ENCODE measurements at places on chromosomes 7 and 10. TPM values are rescaled to one million over a fixed set of nuclear protein-coding genes. Genes with fewer than 3 reads are reported as not detected.

HERC4 gene
- polyA plus RNA-seq, result 59.1 TPM

KIAA1217 gene
- 2.2 TPM for polyA plus RNA-seq

GRCh38 chr10:4333459-4333894 lies 492.5 kb upstream of the AKR1E2 start:
- no peak for DNase-seq

GARIN1A gene
- 0.67 TPM for polyA plus RNA-seq

DNA sequence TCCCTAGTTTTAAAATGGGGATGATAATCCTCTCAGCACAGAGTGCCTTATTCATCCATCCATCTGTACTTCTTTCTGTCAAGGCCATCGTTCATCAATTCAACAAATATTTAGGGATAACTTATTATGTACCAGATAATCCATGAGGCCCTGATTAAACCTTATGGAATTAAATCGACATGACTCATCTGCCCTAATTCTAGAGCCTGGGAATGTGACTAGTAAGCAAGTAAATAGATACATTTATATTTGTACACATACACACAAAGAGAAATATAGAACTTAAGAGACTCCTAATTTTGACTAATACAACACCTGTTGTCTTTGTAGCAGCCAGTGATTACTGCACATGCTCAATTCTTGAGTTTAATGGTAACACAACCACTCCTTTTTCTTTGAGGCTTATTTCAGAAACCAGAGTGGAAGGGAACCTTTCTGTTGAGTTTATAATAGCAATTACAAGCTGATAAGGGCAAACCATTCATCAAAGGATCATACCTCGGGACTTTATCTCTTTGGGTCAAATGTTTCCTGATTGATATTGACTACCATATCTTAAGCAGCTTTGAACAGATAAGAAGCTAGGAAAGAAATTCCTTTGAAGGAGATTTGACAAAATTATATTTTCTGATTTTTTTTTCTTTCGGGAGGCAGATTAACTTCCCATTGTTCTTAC lies 122.7 kb downstream of the ARID5B start:
- no peak for DNase-seq

DNA sequence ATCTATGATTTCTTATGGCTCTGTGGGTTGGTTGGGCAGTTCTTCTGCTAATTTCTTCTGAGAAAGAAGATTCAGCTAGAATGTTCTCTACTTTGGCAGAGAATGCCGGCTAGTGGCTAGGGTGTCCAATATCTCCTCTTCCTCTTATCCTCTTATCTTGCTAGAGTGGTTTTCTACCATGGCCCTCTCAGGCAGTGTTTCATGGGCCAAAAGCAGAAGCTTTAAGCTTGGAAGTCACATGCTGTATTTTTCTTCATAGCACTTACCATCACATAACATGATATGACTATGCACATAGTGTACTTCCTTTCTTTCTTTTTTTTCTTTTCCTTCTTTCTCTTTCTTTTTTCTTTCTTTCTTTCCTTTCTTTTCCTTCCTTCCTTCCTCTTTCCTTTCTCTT lies 140.0 kb downstream of the ITGB8 start:
- no peak for DNase-seq

- peak; percentile 83 for DNase-seq
Measured at GRCh38 chr10:103145860-103146466, 47.1 kb downstream of the NT5C2 start.

DNA sequence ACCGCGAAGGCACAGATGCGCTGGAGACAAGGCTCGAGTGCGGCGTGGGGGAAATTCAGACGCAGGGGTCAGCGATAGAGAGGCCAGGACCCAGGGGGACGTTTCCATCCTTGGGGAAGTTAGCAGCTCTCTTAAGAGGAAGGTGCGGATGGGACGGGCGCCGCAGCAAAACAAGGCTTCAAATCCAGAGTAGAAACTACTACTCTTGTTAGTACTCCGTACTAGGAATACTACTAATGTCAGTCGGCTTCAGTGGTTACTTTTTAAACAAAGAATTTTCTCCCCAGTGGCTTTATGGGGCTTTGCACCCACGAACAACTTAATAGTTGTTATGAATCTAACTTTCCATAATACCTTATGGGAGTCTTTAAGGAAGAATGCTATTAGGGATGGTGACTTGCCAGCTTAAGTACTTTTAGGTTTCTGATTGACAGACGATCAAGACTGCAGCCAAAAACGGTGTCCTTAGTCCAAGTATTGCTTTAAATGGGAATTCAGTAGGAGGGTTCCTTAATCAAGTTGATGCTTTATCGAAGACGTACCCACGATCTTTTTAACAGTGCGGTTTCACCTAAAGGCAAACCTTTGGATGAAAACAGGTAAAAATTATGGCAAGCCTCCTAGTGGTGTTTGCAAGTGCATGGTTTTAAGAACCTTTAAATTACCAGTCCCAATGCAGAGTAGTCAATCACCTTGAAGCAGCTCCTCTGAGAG lies 812 bp upstream of the IDE start:
- DNase-seq, result no peak

CCNY gene
- polyA plus RNA-seq, result 39.0 TPM

DNA sequence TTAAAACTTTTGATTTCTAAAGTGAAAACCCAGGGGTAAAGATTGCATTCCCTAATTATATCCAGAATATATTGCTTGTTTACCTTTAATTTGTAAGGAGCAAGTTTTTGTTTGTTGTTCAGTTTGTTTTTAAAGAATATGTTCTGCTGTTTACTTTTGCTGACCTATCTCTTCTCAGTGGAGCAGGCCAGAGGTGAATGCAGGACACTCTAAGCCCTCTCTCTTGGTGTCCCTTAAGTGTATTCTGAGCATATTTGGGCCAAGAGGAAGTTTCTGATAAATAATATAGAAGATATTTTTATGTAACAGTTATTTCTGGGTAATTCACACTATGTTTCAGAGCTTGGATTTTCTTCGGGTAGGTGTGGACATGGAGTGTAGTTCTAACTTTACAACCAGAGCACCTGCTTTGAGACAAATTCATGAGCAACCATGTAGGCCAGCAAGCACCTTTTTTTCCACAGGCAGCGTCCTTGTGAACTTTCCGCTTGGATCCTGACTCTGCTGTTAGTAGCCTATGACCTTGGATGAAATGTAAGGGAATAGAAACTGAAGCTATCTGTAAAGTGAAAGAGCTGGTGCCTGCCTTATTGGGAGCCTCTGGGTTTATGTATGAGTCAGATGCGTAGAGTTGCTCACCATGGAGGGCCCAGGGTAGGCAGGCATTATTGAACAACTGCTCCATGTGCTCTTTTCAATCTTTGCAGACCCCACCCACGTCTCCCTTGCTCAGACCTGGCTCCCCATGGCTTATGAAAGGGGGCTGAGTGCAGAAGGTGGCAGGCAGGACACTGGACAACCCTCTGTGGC lies 16.1 kb downstream of the OGDH start:
- no peak for DNase-seq

LRIT1 gene
- not detected for polyA plus RNA-seq

DNA sequence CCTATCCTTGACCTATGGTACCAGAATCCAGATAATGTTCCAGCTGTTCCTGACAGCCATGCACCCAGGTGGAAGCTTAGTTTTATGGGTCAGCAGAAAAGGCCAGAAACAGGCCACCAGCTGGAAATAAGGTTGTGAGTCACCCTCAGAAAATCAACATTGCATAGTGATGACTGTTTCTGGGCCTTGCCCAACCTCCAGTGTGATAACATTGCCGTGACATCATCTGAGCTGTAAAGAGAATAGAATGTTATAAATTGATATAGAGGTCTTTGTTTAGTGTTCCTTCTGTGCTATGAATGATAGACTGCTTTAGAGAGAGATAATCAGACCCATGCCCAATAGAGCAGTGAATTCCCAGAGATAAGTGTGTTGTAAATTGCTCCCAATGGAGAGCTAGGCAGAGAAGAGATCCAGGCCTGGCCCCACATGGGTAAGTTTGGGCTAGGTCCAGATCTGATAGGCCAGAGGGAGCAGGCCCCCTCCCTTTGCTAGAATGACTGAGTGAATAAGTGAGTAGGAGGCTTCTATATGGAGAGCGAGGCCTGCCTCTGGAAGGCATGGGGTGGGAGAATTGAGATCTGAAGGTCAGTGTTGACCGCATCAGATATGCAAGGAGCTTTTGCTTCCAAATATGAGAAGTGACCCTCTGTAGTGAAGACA lies 14.2 kb upstream of the HPS1 start:
- DNase-seq, result peak; percentile 71

- DNase-seq, result no peak
Measured at GRCh38 chr10:93097386-93097785, 23.7 kb downstream of the CYP26A1 start.

ZP3 gene
- 1.6 TPM for polyA plus RNA-seq

DNA sequence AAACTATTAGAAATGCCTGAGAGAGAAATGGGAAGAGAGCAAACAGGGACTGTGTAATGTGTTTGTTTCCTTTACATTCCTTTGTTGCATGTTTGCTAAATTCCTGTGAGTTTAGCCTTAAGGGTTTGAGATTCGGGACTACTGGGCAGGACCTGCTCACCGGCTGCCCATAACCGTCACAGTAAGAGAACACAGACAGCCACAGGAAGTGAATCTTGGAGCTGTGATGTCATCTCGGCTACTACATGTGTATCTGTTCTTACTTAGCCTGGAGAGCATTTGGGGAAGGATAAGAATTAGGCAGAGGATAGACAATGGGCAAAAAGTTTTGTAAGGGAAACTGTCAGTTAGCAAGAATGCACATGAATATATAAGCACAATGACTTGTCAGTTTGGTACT lies 485.1 kb upstream of the KLF6 start:
- DNase-seq, result no peak

DNA sequence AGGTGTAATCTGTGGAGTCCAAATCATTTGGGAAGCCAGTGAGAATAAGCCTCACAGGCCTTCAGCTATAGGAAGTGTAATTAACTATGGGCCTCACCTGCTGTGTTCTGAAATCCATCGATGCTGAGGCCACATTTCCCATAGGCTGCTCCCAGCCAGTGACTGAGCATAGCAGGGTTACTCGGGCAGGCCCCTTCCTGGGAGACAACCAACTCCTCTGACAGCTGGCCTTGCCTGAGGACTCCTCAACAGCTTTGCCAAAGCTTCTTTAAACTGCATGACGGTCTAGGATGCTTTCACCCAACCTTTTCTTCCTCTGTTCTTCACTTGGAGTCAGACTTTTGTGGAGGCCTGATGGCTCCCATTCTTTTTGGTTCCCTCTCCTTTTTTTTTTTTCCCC lies 63.8 kb upstream of the SMNDC1 start:
- no peak for DNase-seq

CC2D2B gene
- polyA plus RNA-seq, result not detected

Data from BJ (cell line).